Stimulated activated naive B cell treated with anti-CD40 and anti-IgM and Interleukin-4, amounts not matched to agents 10 μg/mL and 1 μg/mL and 100 μg/mL, for 72 hours (primary cell): ENCODE measurements at places on chromosomes 1 and 21.

DNA sequence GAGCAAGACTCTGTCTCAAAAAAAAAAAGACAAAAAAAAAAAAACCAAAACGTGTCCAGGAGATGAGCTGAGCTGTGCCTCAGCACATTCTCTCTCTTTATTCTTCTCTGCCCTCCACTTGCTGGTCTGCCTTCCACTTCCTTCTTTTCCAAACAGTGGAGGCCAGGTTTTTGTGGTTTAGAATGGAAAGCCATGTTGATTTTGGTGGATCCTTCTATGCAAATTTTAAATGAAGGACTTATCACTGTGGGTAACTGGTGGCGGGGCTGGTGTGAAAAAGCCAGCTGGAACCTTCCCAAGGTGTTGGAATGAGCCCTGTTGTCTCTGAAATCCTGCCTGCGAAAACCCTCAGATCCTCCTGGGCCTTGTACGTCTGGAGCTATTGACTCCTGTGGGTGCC is 61.9 kb downstream of the PTPRU start:
- no peak overlapping the region for H3K4me3 ChIP-seq
- H3K27me3 ChIP-seq, result peaks cover 23% of the 10 kb centered on the region
- H3K27ac ChIP-seq, result no peak overlapping the region
- no peaks in the 10 kb centered on the region for H3K36me3 ChIP-seq

GRCh38 chr1:109984456-109985246 is at the start of gene AHCYL1:
AHCYL1 (plus strand) TSS chr1:109984765; CDS start chr1:109985053, 288 bp downstream.
- H3K27ac ChIP-seq, result peak within 1 kb of the TSS; percentile 99
- H3K36me3 ChIP-seq, result peaks cover 4% of the 10 kb centered on the region
- H3K4me3 ChIP-seq, result peak within 1 kb of the TSS; percentile 100
- H3K27me3 ChIP-seq, result peaks cover 8% of the 10 kb centered on the region
- peaks cover 16% of the 10 kb centered on the region for H3K4me1 ChIP-seq

DNA sequence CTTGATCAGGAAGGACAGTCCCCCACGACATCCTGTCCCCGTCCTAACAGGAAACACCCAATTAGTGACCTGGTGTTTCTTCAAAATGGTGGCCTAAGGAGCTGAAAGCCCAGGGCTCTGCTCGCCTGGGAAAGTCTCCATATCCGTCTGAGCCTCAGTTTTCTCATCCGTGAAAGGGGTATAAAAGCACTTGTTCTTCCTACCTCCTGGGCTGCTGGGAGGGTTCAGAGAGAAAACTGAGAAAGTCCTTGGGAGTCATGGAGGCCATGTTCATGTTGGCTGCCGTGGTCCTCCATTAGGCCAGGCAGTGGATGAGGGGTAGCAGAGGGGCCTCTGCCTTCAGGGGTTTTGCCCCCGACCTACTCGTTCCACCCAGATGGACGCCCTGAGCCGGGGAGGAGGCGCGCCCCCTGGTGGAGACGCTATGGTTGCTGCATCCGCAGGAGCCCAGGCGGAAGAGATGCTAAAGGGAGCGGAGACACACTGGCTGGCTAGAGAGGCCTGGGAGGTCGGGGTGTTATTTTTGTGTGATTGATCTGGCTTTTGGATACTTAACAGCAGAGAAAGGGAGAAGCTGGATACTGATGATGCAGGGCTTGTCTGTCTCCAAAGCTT is 113.5 kb downstream of the PRDM2 start:
- no peaks in the 10 kb centered on the region for H3K27me3 ChIP-seq
- no peak overlapping the region for H3K4me3 ChIP-seq
- no peak for DNase-seq
- H3K36me3 ChIP-seq, result peaks cover 32% of the 10 kb centered on the region

DNA sequence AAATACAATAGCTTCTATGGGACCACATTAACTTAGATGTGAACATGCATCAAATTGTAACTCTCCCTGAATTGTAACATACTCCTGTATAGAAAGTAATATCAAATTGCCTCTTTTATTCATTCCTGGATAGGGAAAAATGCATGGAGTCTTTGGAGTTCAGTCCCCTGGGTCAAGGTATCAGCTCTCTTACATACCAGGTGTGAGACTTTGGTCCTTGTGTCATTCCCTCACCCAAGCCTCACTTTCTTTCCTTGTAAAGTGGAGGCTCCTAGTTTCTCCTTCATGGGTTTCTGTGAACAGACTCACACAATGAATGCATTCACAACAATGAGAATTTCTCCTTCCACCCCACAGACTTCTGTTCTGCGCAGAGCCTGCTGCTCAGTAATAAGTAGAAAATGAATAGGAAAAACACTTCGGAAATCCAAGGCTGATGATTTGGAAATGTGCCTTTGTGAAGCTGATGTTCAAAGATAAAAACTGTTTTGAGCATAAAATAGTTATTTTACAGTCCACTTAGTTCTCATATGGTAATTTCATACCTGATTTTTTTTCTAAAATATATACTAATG is 185.3 kb downstream of the AK5 start:
- H3K4me3 ChIP-seq, result no peak overlapping the region
- H3K27ac ChIP-seq, result no peak overlapping the region
- DNase-seq, result no peak

GRCh38 chr1:221594576-221594975 is 147.3 kb downstream of the DUSP10 start:
- no peak for DNase-seq
- H3K4me1 ChIP-seq, result peaks cover 6% of the 10 kb centered on the region
- no peaks in the 10 kb centered on the region for H3K36me3 ChIP-seq
- no peak overlapping the region for H3K27ac ChIP-seq

GRCh38 chr1:150065184-150065871 is 2.2 kb upstream of the VPS45 start:
- no peaks in the 10 kb centered on the region for H3K27me3 ChIP-seq
- no peak overlapping the region for H3K4me3 ChIP-seq
- H3K4me1 ChIP-seq, result peaks cover 30% of the 10 kb centered on the region
- no peak overlapping the region for H3K27ac ChIP-seq
- no peak for DNase-seq
- peaks cover 8% of the 10 kb centered on the region for H3K36me3 ChIP-seq

DNA sequence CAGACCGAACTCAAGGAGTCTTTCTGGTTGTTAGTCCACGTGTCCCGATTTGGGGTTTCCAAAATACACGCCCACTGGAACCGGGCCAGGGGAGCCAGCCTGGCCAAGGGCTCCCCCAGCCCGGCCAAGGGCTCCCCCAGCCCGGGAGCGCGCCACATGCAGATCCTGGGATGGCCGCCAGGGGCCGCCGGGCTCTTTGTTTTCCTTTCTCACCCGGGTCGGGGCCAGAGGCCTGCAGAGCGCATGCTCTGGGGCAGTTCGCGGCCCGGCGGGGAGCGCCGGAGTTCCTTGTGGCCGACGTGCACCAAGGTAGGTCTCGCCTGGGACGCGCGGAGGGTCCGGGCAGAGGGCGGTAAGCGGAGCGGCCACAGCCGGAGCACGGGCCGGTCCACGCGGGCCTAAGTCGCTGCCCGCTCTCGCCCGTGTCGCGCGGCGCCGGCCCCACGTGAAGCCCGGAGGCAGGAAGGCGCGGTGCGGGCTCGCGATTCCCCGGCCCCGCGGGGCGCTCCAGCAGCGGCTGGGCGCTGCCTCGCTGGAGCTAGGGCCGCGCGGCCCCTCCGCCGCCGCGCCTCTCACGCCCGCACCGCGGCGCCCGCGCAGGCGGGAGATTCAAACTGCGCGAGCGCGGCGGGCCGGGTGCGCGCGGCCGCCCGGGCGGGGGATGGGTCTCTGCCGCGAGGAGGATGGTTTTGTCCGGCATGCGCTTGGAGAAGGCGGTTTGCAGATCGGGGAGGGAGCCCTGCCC is 12.3 kb downstream of the RCC1 start:
- H3K36me3 ChIP-seq, result peaks cover 40% of the 10 kb centered on the region
- peak overlapping the region; percentile 96 for H3K27ac ChIP-seq
- H3K4me3 ChIP-seq, result peak overlapping the region; percentile 99
- peak; percentile 90 for DNase-seq

DNA sequence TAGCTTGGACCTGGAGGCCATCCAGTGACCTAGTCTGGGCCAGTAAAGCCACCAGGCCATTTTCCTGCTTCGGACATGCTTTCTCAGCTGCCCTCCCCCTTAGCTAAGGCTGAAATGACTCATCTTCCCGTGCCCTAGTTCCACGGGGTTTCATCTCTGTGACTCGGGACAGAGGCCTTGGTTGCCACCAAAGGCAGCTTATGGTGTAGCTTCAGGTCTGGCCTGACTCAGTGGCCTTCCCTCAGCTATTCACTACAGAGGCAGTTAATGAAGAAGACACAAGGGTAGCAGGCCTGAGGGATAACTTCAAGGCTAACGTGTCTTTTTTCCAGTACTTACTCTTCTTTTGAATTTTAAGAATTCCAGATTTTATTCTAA is 82.4 kb downstream of the PBX1 start:
- H3K4me1 ChIP-seq, result no peaks in the 10 kb centered on the region
- no peak overlapping the region for H3K4me3 ChIP-seq
- DNase-seq, result no peak
- H3K27ac ChIP-seq, result no peak overlapping the region
- no peaks in the 10 kb centered on the region for H3K36me3 ChIP-seq
- no peaks in the 10 kb centered on the region for H3K27me3 ChIP-seq

DNA sequence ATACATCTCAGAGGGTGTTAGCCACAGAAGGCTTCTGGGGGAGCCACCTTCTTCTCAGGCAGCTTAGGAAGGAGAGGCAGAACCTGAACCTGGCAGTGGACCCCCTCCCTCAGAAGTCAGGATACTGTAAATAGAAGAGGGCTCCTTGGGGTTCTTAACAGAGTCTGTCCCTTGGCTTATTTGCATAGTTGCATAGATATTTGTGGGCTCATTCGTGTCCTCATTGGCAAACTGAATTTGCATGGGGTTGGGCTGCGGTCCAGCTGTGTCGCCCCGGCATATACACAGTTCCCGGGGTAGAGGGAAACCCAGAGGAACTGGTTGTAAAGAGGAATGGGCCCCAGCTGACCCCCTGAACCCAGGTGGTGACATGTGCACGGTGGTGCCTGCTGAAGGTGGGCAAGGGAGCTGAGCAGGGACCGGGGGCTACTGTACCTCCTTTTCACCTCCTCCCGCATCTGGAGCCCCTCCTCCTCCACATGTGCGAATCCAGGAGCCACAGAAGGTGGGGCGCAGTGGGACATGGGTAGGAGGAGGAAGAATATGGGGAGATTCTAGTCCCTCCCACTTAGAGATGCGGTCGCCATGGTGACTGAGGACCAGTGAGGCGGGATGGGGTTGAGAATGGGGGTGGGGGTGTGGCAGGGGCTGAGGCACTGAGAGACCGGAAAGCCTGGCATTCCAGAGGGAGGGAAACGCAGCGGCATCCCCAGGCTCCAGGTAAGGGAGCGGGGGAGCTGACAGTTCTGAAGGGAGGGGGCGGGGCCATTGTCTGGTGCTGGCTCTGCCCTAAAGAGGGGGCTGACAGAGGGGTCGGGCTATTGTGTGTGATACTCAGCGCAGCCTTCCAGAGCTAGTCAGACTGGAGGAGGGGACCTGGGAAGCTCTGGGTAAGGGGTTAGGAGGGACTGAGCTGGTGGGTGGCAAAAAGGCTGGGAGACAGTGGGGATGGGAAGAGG is 3.7 kb upstream of the SEMA4A start:
- peak overlapping the region; percentile 97 for H3K27ac ChIP-seq
- peaks cover 5% of the 10 kb centered on the region for H3K36me3 ChIP-seq
- no peaks in the 10 kb centered on the region for H3K27me3 ChIP-seq
- H3K4me3 ChIP-seq, result peak overlapping the region; percentile 82

DNA sequence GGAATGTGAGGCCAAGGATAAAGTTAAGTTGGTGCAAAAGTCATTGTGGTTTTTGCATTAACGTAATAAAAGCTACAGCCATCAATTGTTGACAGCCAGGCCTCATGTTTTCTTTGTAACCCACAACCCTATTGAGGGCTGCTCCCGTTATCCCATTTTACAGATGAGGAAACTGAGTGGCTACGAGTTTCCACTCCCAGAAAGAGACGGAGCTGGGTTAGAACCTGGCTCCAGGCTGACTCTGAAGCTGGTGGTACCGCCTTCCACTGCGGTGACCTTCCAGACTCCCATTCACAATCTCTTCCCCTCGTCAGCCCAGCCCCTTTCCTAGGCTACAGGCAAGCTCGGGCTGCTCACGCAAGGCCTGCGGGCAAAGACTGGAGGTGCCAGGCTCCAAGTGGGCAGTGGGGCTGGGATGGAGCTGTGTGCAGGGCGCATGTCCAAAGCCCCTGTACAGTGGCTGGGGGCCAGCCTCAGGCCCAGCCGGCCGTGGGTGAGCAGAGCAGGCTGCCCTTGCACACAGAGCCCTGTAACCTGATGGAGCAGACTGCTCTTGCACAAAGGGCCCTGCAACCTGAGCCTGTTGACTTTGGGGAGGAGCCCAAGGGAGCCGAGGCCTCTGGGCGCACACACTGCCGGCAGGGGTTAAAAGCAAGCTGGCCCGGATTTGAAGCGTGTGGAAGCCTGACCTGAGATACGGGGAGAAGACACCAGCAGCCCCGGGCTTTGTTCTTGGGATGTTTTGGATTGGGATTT is 97.4 kb upstream of the TMPRSS2 start:
- no peaks in the 10 kb centered on the region for H3K36me3 ChIP-seq
- peaks cover 21% of the 10 kb centered on the region for H3K27me3 ChIP-seq
- DNase-seq, result no peak
- no peak overlapping the region for H3K27ac ChIP-seq
- H3K4me1 ChIP-seq, result peaks cover 2% of the 10 kb centered on the region

DNA sequence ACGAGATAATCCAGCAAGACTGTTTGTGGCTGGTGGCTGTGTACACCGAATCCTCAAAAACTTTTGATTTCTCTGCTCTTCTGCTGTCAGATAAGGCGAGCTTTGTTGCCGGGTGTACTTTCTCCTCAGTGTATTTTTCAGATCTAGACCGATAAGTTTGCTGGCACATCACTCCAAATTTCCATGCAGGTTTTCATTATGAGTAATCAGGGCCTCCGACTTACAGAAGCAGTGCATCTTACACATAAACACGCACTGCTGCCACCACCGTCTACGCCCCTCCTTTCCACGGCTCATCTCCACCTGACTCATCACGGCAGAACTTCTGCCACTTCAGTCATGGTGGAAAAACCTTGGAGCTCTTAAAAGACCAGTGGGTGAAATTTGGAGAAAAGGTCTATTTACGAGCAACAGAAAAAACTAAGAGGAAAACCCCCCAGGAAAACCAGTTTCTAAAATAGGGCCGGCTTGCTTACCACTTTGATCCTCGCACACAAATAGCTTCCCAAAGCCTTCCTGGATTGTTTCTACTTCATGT is 7.7 kb downstream of the ZBTB21 start:
- H3K27ac ChIP-seq, result peak overlapping the region; percentile 93
- H3K4me3 ChIP-seq, result peak overlapping the region; percentile 28
- H3K36me3 ChIP-seq, result peaks cover 61% of the 10 kb centered on the region
- DNase-seq, result peak; percentile 69
- peaks cover 45% of the 10 kb centered on the region for H3K4me1 ChIP-seq
- H3K27me3 ChIP-seq, result no peaks in the 10 kb centered on the region

GRCh38 chr1:48790397-48790796 is 13.7 kb upstream of the BEND5 start:
- H3K27me3 ChIP-seq, result no peaks in the 10 kb centered on the region
- no peak for DNase-seq
- no peaks in the 10 kb centered on the region for H3K36me3 ChIP-seq
- H3K4me1 ChIP-seq, result peaks cover 88% of the 10 kb centered on the region

- no peak overlapping the region for H3K27ac ChIP-seq
- peaks cover 13% of the 10 kb centered on the region for H3K27me3 ChIP-seq
- no peak for DNase-seq
- peaks cover 14% of the 10 kb centered on the region for H3K4me1 ChIP-seq
- H3K4me3 ChIP-seq, result no peak overlapping the region
Observed at GRCh38 chr1:225318706-225319575, 108.9 kb downstream of the LBR start.

GRCh38 chr1:32362474-32363313 is at the start of the genes FAM229A and TSSK3:
FAM229A (minus strand) TSS chr1:32362485; CDS start chr1:32362091, 394 bp downstream.
TSSK3 (plus strand) TSS chr1:32362539; CDS start chr1:32362702, 163 bp downstream.
- peaks cover 44% of the 10 kb centered on the region for H3K36me3 ChIP-seq
- no peak for DNase-seq
- peaks cover 23% of the 10 kb centered on the region for H3K4me1 ChIP-seq
- H3K27me3 ChIP-seq, result no peaks in the 10 kb centered on the region
- H3K27ac ChIP-seq, result peak within 1 kb of the TSS; percentile 87
